ENCODE measurements at places on chromosomes 12 and 14.

GRCh38 chr14:61322011-61322798 lies 826 bp downstream of the PRKCH start:
- DNase-seq, result no peak

- DNase-seq, result no peak
Measured at GRCh38 chr12:115096588-115097397, 412.8 kb upstream of the TBX3 start.

GRCh38 chr12:19915392-19916195 lies 452.7 kb upstream of the PDE3A start:
- no peak for DNase-seq

DNA sequence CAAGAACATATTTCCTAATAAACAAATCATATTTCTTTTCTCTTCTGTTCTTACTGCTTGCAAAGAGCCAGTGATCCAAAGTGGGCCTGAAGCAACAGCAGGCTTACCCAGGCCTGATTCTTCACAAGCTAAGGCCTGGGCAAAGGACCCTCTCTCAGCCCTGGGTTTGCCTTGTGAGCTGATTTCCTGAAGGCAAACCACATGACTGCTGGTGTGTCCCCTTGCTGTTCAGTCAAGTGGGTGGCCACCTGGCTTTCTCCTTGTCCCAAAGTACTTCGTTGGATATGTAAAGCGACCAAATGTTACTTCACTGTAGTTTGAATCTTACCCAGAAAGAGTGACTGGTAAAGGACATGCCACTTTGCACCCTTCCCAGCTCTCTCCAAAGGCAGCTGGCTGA lies 392.9 kb downstream of the ZFP36L1 start:
- no peak for DNase-seq

DNA sequence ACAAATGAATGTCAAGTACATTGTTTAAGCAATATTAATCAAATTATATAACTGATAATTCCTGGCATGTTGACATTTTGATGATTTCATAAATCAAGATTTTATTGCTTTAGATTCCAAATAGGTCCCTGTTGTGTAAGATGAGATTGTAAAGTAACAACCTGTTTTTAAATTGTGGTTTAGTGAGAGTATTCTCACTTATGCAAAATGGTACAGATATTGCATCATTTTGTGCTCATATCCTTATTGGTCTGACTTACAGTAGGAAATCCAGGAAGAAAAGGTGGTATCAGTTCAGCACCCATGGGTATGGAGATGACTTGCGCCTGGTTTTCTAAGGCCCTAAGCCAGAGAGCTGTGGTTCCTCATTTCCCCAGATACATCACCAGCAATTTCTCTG lies 165.5 kb downstream of the KIF21A start:
- DNase-seq, result no peak

- no peak for DNase-seq
Measured at GRCh38 chr12:6703631-6704030, 3.0 kb upstream of the PIANP start.

DNA sequence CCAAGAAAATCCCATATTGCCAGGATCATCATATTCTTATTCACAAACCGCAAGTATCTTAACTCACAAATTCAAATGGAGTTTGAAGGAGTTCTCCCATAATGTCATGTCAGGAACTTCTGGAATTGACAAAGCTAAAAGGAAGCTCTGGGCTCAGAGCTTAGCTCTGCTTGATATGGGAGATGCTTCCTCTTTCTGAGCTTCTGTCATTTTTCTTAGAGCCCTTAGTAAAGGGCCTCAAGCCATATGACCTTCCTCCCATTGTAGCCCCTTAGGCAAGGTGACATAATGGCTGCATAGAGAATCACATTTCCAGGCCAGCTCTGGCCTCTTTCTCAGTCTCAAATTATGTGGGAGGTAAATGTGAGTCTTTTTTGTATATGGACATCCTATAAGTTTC lies 40.9 kb downstream of the SLC4A8 start:
- DNase-seq, result no peak

GRCh38 chr14:69489495-69489894 lies 5.0 kb downstream of the PLEKHD1 start:
- no peak for DNase-seq

- DNase-seq, result no peak
Measured at GRCh38 chr14:49766839-49767238, 1.1 kb upstream of the KLHDC2 start.

- no peak for DNase-seq
Measured at GRCh38 chr12:92297932-92298696, 152.5 kb upstream of the BTG1 start.

DNA sequence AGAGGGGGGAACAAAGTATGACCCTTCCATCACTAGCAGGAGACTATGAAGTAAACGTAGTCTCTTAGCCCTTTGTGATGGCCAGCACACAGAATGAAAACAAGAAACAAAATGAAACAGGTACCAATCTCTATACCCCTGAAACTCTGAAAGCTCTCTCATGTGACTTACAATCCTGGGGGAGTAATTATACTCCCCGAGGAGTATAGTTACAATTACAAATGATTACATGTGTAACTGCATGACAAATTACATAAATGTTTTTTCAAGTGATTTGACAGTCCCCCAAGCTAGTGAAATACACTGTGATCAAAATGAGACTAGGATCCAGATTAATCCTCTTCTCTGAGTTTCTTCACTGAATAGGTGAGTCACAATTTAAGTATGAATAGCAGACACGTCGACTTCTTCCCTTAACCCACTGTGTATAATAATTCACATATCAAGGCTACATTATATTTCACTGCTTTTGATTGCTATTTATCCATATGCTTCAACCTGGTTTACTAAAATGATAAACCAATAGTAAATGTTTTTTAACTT lies 74.0 kb downstream of the SPTSSA start:
- no peak for DNase-seq

- no peak for DNase-seq
Measured at GRCh38 chr12:54240971-54241588, 38.8 kb downstream of the CBX5 start.

- no peak for DNase-seq
Measured at GRCh38 chr12:12331896-12332295, 18.1 kb downstream of the MANSC1 start.

- no peak for DNase-seq
Measured at GRCh38 chr12:58919231-58920101, 838 bp downstream of the LRIG3 start.

DNA sequence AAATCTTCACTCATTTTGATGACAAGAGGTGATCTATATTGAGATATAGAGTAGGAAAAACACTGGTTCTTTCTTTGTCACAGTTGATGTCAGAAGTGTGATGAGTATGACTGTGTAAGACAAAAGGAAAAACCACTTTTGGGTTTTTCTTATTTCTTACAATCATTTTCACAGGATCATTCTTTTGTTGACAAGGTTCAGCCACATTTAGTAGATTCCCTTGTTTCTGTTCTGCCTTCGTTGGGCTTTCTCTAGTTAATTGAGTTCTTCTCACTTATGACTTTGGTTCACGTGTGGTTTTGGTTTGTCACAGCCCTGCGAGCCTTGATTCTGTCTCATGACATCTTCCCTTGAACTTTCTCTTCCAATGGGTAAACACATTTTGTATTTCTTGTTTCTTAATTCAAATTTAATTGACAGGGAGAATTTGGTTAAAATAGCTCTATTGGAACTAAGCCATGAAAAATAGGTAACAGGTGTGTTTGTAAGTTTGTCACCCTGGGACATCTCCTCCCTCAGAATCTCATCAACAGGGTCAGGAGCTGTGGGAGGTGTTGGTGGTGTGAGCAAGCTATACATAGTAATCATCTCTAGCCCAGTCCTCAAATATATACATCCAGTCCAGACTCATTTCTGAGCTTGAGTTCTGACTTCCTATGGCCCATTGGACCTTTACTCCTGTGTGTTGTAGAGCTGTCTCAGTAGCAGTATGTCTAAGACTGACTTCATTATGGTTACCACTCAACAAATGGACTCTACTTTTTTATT lies 255.3 kb downstream of the BMP4 start:
- DNase-seq, result no peak

- no peak for DNase-seq
Measured at GRCh38 chr12:51076236-51076930, 7.0 kb downstream of the CSRNP2 start.

DNA sequence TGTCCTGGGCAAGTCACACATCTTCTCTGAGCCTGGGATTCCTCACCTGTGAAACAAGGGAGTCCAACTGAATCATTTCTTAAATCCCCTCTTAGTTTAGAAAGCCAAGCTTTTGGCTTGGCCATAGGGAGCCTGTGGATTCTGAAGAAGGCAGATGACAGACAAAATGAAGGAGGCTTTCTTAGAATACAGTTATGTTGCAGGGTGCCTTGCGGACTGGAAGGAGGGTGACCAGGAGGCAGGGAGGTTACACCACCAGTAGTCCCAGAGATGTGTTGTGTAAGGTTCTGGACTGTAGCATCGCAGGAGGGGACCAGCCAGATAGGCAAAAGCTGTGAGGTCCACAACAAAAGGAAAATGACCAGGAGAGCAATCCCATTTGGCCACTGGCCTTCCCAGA lies 8.2 kb upstream of the ACVR1B start:
- no peak for DNase-seq

- no peak for DNase-seq
Measured at GRCh38 chr12:80655751-80656150, 51.7 kb upstream of the MYF6 start.

DNA sequence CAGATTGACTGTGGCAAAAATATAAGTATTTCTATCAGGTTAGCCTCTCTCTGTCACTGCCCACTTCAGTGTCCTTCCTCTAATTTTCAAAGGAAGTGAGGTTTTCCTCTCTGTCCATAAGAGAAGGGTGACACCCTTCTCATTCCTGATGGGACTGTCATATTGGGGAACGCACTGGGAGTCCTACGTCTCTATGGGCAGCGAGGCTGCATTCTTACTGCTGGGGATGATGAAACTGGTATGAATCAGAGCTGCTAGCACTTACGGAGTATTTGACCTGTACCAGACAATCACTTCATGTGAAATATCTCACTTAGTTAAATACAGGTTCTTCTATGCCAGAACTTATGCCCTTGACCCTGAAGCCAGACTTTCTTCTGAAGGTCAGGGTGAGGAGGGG lies 436.3 kb downstream of the DPF3 start:
- DNase-seq, result no peak

DNA sequence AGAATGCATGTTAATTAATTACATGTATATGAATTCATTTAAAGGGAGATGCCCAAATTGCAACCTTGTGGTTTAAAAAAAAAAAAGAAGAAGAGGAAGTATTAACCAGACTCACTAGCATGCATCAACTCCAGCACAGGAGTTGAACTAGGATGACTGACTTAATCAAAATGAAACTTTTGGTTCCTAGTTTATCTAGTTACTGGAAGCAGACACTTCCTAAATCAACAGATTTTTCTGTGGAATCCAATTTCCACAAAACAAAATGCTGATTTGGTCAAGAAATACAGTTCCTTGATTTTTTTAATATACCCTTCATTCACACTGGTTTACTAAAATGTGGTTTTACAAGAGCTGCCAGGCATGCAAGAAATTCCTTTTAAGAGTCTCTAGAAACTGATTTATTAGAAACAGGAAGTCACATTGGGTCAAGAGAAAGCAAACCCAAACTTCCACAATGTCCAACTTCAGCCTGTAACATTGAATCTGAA lies 41.6 kb downstream of the ITPR2 start:
- no peak for DNase-seq

GRCh38 chr12:76060111-76060510 lies 24.4 kb downstream of the NAP1L1 start:
- no peak for DNase-seq

GRCh38 chr12:19484738-19485137 lies 45.4 kb downstream of the AEBP2 start:
- DNase-seq, result no peak

DNA sequence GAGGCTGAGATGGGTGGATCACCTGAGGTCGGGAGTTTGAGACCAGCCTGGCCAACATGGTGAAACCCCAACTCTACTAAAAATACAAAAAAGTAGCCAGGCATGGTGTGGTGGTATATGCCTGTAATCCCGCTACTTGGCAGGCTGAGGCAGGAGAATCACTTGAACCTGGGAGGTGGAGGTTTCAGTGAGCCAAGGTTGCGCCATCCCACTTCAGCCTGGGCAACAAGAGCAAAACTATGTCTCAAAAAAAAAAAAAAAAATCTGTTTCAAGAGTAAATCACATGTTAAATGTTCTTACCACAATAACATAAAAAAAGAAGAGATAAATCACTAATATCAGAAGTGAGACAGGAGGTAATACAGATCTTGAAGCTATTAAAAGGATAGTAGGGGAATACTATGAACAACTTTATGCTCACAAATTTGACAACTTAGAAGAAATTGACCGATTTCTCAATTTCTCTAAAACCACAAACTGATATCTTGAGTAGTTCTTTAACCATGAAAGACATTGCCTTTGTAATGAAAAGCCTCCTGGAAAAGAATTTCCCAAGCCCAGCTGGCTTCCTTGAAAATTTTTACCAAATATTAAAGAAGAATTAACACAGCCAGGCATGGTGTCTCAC lies 37.7 kb downstream of the TAOK3 start:
- no peak for DNase-seq

DNA sequence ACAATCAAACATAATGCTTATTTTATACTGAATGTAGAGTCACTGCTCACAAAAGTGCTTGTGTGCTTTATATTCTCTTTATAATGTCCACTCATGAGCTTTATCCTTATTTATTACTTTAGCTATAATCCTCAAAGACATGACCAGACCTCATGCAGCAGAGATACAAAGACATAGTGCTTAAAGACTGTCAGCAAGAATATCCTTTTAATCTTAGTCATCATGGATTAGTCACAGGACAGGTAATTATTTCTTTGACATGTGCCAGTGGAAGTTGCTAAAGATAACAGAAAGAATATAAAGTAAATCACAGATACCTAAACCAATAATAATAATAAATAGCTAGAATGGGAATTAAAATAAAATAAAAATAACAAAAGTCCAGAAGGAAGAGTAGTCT lies 707.5 kb downstream of the BCL11B start:
- DNase-seq, result no peak

DNA sequence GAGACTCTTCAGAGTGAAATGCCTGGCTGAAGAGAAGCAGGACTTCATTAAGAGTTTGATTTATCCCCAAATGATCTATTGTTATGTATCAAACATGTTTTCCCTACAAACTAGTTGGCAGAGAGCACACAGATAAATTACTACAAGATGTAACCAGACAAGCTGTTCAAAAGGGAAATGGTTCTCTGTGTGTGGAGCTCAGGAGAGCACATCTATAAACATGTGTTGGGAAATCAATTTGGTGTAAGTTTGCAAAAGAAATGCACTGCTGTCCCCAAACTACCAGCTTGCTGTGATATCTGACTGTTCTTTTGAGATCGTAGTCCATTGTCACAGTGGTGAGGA lies 159.2 kb downstream of the PAH start:
- no peak for DNase-seq

- no peak for DNase-seq
Measured at GRCh38 chr12:112973818-112974231, 4.5 kb upstream of the OAS2 start.

DNA sequence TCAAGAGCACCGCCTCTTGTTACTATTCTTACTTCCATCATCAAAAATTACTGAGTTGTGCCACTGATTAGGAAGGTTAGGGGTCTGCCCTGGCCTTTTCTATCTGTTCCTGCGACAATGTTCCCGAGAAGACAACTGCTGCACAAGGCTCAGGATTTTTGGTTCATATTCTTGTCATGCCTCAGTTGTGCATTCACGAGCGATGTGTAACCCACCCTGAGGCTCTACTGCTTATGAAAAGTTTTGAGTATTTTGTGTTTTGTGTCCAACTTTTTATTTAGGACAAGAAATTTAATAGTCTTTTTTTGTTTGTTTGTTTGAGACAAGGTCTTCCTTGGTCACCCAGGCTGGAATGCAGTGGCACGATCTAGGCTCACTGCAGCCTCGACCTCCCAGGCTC lies 23.1 kb upstream of the LGALS3 start:
- no peak for DNase-seq

- DNase-seq, result no peak
Measured at GRCh38 chr14:73236752-73237218, 521 bp upstream of the PAPLN start.
